ENCODE measurements at places on chromosomes 13 and 19.
A peak's percentile ranks its signal among the peaks of the same experiment; 100 is the strongest.

GRCh38 chr19:15294561-15294990 lies 37.8 kb downstream of the BRD4 start:
- DNase-seq, result no peak

DNA sequence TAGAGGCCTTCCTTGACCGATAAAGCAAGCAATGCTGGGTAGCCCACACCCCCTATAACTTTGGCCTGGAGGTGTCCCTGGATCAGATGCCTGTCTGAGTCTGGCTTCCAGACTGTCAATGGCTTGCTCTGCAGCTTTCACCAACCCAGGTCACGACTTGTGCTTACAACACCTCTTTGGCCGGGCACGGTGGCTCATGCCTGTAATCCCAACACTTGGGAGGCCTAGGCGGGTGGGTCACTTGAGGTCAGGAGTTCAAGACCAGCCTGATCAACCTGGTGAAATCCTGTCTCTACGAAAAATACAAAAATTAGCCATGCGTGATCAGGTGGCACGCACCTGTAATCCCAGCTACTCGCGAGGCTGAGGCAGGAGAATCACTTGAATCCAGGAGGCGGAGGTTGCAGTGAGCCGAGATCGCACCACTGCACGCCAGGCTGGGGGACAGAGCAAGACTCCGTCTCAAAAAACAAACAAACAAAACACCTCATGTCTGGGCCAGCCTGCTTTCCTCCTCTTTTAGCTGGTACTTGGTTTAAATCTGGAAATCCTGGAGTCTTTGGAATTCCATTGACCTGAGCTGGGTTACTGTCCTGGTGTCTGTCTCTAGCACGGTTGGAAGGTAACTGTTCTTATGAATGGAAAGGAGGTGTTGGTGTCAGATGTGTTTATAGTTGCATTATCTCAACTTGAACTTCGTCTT lies 10.3 kb upstream of the GARRE1 start:
- no peak for DNase-seq

DNA sequence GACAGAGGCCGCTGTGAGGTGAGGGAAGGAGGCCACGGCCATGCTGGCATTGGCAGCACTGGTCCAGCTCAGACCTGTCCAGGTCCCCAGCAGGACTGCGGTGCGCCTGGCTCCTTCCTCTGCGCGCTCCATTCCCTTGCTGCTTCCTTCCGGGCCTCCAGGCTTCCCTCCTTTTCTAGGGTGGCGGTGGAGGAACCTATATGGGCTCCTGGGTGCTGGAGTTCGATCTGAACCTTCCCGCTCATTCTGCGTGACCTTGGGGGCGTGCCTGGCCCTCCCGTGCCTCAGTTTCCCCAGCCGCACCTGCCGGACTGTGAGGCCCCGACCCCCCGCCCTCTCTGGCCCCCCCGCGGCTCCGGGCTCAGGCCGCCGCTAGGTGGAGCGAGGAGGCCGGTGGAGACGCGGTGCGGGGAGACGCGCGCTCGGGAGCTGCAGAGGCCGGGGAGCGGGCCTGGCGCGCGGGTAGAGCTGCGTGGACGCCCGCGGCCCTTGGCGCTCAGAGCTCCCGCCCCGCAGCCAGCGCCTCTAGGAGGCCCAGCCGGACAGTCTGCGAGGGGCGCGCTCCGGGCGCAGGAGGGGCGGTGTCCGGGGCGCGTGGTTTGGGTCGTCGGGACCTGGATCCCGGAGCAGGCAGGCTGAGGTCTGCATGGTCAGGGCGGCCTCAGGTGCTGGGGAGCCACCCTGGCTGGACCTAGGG lies 29.9 kb downstream of the EFNA2 start:
- peak; percentile 18 for DNase-seq

DNA sequence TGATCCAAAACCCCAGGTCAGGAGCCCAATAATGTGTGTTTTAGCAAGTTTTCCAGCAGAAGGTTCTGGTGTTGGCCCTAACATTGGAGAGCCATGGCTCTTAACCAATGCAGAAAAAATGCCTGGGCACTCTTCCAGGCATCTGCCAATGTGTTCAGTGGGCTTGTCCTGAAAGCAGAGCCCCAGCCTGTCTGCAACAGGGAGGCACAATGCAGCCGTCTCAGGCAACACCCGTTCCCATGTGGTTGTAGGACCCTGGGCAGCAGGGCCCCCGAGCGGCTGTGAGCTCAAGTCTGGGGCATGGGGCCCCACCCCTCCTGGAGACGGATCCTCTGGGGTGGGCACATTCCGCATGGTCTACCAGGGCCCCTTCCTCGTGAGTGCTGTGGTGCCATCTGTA lies 58.1 kb upstream of the SIAH3 start:
- no peak for DNase-seq
